ENCODE measurements at places on chromosomes 7 and 10.

DNA sequence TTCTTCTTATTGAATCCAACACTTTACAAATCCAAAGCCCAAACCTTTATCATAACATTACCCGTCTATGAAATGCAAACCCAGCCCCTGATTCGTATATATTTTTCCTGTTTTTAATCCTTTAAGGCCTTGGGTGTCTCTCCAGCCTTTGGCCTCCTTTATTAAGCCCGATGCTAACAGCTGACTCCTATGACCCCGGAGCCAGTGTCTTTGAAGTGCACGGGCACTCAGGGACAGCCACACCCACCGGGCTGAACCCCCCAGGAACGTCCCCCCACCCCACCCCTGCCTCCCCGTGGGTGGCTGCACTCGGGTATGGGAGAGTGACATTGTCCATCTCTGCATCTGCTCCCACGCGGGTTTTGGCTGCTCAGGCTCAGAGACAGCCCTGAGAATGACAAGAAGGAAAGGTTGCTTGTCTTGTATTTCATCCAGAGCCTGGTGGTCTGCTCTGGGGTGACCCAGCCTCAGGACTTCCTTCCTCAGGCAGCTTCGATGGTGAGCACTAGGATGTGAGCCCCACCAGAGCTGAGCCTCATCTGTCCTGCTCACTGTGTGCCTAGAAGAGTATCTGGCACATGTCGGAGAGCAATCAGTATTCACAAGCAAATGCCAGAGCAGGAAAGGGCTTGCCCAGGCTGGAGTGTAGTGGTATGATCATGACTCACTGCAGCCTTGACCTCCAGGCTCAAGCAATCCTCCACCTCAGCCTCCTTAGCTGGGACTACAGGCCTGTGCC, 210.4 kb downstream of the SKIDA1 start:
- DNase-seq, result no peak

DNA sequence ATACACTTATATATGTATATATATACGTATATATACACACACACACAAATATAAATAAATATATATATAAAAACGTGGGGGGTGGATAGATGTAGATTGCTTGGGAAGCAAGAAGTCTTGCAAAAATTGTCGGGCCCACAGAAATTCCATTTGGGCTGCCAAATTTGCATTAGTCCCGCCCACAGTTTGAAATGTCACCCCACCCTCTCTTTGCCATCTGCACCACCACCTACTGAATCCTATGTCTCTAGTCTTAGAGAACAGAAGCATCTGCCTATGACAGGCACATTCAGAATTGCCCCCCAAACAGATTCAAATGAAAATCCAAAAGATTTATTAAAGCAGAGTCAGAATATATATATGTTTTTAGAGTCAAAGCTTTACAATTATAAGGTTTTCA, 25.6 kb upstream of the CACNA2D1 start:
- DNase-seq, result no peak

DNA sequence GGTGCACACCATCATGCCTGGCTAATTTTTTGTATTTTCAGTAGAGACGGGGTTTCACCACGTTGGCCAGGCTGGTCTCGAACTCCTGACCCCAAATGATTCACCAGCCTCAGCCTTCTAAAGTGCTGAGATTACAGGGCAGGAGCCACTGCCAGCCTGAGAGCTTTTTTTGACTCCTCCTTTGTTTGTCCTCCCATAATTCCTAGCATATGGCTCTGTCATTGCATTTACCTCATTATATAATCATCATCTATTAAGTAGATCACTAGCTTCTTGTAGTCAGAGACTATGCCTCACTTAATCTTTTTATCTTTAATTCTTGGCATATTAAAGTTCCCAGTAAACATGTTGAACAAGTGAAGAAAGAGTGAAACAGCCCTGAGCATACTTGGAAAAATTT, 82.1 kb downstream of the CPEB3 start:
- no peak for DNase-seq

DNA sequence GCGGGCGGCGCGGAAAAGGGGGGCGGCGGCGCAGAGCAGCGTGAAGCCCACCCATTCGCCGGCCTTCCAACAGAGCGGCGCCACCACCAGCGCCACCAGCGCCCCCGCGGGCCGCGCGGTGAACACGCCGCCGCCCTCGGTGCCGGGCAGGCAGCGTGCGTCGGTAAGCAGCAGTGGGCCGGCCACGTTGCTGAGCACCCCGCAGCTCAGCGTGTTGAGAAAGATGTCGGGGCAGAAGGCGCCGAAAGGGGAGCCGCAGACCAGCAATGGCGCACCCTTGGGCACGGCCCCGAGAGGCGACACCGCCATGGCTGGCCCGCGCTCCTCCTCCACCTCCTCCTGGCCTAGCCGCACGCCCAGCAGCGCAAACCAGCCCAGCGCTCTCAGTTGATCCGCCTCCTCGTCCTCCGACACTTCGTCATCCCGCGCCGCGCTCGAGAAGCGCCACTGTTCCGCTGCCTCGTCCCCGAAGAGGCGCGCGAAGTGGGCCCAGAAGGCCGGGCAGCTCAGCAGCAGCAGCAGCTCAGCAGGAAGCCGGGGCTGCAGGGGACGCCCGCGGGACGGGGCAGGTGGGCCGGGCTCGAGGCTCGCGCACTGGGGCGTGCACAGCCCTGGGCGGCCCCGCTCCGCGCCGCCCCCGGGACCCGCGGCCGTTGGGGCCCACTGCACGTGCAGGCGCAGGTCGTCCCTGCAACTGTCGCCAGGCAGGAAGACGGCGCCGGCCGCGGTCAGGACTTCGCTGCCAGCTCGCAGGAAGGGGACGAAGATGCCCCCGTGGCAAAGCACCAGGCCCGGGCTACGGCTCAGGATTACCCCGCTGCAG, 623 bp downstream of the TYSND1 start:
- peak; percentile 48 for DNase-seq

DNA sequence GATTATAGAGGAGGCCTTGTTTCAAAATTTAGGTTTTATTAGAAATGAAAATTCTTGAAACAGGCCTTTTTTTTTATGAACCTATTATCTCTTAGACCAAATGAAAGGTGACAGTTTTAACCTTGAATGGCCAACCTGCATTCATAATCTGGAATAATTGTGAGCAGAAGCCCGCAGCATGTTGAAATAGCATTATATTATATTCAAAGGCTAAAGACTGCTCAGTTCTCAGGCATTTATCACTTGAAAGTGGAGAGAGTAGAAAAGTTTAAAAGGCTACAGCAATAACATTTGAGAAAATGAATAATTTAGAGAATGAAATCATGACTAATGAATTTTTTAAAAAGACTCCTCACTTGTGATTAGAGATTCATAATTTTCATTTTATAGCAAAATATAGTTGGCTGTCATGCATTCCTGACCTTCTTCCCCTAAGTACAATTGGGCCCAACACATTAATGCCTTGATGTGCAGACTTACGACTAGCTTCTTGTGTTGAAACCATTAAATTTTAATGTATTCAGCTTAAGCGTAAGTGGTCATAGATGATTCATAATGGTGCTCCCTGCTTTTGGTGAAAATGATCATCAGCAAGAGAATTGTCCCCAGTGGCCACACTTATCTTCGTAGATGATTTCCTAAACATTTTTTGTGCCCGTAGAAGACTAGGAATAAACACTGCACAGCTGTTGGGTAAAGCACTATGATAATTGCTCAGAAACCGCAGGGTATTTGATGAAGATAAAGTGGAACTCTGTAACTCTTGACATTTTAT, 346.6 kb upstream of the BMPER start:
- no peak for DNase-seq

- no peak for DNase-seq
These were observed 212.8 kb downstream of the MAD1L1 start for GRCh38 chr7:2019711-2020511.

DNA sequence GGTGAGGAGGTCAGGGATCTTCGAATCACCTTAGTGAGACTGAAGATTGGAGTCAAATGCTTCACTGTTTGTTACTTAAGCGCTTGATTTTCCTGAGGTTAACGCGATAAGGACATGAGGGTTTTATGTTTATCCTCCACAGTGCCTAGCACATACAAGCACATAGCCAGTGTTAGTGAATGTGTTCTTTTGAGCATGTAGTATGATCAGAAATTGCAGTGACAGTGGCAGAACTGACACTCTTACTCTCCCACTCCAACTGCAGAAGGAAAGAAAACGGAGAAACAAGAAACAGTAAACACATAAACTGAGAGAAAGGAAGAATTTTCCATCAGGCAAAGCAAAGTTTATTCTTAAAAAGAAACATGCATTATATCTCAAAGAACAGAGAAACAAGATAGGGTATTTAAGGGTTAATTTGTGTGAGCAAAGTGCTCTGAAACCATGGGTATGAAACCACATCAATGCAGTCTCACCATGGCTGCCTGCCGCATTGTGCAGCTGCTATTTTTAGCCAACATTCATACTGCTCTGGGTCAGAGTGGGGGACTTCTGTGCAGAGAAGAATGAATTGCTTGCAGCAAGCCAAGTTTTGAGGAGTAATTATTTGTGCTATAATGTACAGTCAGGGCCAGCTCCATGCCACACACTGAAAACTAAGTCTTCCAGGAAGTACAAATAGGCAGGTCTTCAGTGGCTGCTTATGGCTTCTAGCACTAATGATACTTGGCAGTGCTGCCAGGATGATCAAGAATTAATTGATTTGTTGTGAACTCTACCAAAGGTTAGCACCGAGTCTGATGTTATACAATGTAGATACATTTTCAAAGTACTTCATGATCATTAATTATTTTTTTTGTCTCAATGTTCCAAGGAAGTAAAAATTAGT, 152.0 kb downstream of the MACC1 start:
- DNase-seq, result no peak

DNA sequence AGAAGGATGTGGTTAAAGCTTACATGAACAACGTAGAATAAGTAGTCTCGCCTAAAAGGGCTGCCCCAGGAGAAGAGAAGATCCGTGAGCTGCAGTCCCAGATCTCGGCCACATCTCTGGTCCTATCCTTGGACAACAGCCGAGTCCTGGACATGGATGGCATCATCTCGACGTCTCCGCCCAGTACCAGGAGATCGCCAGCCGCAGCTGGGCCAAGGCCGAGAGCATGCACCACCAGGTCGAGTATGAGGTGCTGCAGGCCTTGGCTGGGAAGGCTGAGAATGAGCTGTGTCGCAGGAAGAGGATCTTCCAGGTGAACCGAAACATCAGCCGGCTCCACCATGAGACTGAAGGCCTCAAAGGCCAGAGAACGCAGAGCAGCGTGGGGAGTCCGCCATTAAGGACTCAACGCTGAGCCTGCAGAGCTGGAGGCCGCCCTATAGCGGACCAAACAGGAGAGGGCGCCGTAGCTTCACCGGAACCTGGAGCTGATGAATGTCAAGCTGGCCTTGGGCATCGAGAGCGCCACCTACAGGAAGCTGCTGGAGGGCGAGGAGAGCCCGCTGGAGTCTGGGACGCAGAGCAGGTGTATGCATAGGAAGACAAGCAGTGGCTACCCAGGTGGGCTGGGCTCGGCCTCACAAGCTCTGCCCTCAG, 22.2 kb downstream of the LIPK start:
- peak; percentile 3 for DNase-seq

DNA sequence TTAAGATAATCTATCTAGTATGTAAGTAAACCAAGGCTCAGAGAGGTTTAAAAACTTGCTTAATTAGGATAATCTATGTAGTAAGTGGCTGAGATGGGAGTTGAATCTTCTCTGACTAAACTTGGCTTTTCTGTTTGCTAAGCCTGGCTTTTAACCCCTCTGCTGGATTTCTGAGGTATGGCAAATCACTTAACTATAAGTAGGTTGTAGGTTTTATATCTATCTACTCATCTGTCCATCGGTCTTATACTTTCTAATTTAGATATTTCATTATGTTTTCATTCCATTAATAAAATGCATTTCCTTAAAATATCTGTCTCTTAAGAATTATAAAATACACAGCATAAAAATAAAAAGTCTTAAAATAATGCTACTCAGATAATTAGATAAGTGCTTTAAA, 59.4 kb downstream of the ST7 start:
- no peak for DNase-seq

- no peak for DNase-seq
These were observed 97.6 kb downstream of the SUGCT start for GRCh38 chr7:40232242-40232893.

DNA sequence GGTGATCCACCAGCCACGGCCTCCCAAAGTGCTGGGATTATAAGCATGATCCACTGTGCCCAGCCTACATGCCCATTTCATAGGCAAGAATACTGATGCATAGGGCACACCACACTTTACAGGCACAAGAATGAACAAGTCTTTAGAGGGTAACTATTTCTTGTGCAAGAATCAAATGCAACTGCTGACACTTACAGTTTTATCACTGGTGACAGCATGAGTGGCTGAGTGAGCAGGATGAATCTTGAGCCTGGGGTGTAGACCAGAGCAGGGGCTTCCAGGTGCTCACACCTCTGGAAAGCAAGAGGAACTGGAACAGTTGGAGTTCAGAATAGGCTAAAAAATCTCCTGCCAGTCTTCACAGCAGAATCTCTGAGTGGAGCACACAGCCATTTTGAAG, 287.5 kb downstream of the KCNMA1 start:
- no peak for DNase-seq

GRCh38 chr7:123242467-123243092, 42.8 kb upstream of the SLC13A1 start:
- no peak for DNase-seq

DNA sequence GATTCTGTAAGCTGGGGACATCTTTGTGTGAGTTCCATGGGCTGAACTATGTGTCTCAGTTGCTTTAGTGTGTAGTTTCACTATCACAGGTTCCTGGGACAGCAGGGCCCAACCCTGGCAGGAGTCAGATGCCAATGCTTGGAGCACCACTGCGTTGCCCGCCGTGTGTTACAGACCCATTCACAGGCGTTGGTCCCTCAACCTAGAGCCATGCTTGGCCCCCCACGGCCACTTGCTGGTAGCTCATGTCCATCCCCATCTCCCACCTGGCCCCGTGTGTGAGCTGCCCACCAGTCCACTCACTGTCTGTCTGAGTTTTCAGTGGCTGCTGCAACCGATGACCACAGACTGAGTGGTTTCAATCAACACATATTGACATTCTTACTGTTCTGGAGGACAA, 546.9 kb downstream of the TCERG1L start:
- DNase-seq, result no peak

DNA sequence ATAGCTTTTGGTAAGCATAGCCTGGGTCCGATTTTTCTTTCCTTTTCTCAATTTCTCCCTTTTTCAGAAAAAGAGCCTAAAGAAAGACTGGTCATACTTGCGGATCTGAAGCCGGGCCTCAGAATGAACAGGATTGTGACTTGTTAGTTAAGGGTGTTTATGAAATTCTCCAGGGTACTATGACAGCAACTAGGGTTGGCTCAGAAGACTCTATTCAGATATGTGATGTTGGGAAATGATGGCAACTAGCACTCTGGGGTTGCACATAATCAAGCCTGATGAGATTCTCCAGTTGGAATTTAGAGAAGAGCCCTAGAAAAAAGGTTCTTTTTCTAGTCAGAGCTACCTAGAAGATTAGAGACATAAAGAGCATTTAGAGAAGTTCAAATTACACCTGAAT, 352.4 kb upstream of the POM121L12 start:
- no peak for DNase-seq

Measured in activated CD4-positive, alpha-beta T cell treated with anti-CD3 and anti-CD28 coated beads, Interleukin-2, amount 50 U/mL, for 24 hours (primary cell).